ENCODE measurements at places on chromosomes 3 and 15.

GRCh38 chr3:34261001-34261385 is 462.6 kb downstream of the PDCD6IP start:
- no peak for DNase-seq

GRCh38 chr15:93479715-93480114 is 390.7 kb upstream of the RGMA start:
- DNase-seq: no peak

DNA sequence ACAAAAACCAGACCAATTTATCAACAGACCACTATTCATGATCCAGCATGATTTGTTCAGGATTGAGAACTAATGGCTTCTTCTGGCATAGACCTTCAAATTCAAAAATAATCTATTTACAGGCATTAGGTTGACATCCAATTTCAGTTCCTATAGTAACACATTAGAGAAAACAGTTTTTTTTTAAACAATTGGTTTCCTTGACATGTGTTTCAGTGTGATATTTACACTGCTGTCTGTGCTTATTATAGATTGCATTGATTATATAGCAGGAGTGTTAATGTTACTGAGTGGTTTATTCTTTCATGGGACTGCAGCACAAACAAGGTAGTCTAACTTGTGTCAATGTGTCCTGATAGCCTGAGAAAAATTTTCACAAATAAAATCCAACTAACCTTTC is 579.3 kb downstream of the PLOD2 start:
- DNase-seq: no peak

GRCh38 chr15:41241221-41241964 is 10.3 kb downstream of the CHP1 start:
- DNase-seq: no peak

- no peak for DNase-seq
Observed at GRCh38 chr15:39100106-39100660, 480.7 kb upstream of the THBS1 start.

GRCh38 chr15:70276401-70276800 is 178.7 kb upstream of the TLE3 start:
- DNase-seq: no peak

DNA sequence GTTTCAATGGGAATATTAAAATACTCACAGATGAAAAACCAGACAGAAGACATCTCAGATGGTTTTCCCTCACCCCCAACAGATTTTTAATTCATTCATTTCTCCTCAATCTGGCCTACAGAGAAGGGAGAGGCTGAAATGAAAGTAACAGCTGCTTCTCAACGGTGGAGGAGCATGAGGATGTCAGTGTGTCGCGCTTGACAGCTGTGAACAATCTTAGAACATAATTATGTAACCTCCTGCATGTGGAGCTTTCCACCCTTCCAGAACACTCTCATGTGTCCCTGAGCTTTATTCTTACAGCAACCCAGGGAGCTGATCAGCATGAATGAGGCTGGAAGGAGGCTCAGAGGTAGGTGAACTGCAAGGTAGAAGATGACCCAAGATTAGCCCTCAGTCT is 52.7 kb downstream of the MB21D2 start:
- no peak for DNase-seq

DNA sequence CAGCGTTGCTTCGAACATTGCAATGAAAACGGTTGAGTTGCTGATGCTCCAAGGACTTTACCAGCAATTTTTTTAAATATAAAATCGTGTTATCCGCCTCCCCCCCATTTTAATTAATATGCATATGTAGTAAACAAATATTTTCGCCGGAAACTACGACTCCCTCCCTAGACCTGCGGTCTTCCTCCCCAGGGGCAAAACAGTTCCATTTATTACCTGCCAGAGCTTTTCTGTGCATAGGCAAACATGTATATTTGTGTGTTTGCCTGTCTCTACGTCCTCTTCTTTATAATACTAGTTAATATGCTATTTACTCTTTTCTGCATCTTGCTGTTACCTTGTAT is 593 bp upstream of the RSL24D1 start:
- no peak for DNase-seq

- DNase-seq: no peak
Observed at GRCh38 chr3:67580430-67581000, 73.9 kb downstream of the SUCLG2 start.

DNA sequence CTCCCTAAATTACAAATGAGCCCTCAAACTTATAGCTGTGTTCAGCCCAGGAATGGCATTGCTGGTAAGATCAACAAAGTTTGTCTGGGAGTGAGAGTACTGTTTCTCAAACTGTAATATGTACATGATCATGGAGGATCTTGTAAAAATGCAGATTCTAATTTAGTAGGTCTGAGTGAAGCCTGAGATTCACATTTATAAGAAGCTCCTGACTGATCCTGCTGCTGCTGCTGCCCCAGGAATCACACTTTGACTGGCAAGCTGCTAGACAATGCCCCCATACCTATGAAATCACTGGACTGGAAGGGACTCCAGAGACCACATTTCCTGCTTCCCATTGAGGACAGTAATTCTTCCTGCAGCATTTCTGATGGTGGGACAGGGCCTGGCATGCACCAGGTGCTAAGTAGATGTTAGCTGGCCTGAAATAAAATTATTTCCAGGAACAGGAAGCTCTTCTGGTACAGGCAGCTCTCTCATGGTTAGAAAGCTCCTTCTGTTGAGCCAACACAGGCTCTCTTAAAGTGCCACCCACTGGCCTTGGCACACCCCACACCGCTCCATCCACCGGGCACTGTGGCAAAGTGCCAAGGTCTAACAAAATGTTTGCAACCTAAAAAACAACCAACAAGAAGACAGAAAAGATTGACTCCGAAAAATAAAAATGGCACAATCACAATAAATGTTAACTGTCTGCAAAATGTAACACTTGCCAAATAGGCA is 36.7 kb upstream of the ZNF710 start:
- no peak for DNase-seq

DNA sequence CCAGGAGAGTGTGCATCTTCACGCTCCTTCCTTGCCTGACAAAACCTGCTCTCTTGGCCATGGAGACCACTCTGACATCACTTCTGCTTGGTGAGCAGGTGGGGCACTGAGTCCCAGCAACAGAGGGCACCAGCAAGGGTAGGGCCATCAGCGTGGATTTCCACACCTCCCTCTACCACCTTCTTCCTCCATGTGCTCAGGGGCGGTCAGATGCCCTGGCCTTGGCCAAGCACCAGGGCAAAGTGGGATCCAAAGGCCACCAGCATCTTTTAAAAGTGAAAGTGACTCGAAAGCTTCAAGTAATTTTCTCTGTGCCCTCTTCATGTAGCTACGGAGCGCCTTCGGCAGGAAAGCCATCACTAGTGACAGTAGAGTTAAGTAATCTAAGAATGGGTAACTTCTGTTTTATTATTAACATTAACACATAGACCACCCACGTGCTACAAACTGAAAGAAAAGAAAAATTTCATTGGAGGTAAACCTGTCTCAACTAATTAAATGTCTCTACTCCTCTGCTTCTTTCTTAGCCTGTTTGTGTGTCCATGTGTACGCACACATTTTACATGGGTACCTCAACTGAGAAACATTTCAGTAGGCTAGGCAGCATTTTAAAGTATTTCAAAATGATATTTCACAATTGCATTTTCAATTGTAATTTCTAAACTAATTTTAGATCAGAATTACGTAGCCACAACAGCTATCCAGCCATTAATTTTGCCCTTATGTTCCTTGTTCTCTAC is 57.9 kb downstream of the CHSY1 start:
- DNase-seq: no peak

- DNase-seq: no peak
Observed at GRCh38 chr3:161754420-161755053, 257.9 kb downstream of the OTOL1 start.

- no peak for DNase-seq
Observed at GRCh38 chr3:179432021-179432420, 19.2 kb downstream of the GNB4 start.

DNA sequence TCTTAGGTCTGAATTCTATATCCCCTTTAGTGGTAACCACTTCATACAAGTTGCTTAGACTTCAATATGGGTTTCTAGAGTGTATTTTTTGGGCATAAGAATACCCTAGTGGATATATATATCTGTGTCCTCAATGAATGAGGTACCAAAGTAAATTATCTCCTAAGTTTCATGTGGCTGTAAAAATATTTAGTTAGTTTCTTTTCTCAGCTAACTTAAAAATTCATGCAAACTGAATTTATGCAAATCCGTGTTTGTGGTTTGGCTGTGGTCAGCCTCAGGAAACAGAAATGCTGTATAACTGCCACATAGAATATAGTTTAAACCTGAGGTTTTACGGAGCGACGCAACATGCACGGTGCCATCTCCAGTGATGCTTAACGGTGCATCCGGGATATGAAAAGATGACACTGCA is 80.3 kb downstream of the PEX5L start:
- DNase-seq: no peak

DNA sequence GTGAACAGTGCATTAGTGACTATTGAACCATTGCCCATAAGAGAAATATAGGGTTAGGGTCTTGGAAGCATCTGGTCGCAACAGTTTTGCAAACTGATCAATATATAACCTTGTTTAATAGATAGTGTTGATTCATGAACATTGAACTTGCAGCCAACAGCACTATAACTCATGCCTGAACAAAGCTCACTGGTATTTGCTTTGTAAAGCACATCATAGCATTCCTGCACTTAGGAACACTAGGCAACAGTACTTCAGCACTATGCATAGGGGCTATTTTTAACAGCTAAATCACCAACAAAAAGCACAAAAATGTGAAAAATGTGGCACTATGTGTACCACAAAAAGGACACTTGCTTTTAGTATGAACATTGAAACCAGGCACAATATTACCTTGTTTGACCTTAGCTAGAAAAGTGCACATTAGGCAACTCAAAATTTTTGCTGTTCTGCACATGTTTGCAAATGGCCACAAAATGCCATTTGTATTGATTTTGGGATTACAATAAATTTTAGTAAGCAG is 68.0 kb downstream of the OXNAD1 start:
- DNase-seq: no peak

DNA sequence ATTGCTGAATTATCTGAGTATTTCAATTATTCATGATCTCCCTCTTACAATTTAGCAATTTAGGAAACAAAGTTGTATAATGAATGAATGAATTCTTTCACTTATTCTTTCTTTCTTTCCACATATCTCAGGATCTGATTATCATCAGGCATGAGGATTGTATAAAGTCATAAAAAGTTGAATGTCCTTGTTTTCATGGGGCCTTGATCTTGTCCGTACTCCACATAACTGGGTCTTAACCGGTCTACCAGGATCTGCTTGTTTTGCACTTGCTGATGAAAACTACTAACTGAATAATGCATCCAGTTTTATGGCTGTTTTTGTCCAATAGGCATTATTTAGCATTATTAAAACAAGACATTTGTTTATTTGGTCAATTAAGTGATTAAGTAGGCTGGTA is 12.6 kb downstream of the C3orf85 start:
- no peak for DNase-seq

DNA sequence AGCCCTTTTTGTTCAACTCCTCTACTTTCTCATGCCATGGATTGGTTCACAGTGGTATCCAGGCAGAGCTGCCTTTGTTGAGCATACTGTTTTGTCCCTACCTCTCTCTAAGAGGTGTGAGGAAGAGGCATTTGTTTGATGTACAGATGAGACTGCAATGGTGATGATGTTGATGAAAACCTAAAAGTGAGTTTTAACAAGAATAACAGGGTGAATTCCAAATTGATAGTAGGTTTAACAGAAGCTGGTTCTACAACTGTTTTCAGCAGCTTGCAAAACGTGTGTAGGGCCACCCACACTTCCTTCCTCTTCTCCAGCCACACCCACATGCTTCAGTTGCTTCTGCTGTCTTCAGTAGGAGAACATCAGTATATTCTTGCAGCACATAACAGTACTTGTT is 10.2 kb downstream of the SNRK start:
- no peak for DNase-seq

- no peak for DNase-seq
Observed at GRCh38 chr3:187049462-187050101, 89.7 kb downstream of the RPL39L start.

DNA sequence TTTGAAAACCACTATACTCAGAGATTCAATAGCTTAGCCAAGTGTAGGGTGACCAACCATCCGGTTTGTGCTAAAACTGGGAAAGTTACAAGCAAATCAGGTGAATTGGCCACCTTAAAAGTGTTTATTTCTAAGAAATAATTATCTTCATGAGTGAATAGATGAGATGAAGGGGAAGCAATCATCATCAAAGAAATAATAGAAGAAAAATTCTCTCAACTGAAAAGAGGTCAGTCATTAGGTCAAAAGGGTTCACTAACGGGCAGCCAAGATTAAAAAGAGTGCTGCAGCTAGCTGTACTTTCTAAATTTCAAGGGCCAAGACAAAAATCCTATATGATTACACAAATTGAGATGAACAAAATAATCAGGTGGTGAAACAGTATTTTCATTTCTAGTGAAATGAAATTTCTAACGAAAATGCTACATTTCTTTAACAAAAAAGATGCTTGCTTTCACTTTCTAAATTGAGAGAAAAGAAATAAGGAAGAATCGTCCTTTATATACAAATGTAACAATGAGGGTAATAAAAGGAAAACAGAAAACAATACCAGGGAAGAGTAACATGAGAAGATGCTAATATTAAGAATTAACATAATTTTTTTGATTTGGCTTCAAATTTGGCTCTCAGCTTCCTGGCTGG is 34.7 kb upstream of the TSC22D2 start:
- no peak for DNase-seq

DNA sequence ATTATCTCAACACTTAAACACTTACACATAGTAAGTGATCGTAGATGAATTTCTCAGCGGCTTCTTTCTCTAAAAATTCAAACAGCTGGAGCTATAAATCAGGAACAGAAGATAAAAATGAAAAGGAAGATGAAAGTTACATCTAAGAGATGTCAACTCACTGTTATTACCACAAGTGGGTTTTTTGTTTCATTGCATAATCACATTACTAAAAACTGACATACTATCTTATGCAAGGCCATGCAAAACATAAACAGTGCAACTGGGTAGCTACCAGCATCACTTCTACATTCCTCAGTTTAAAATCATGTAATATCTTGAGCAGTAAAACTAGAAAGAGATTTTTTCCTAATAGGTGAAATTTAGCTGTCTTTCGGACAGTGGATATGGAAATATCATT is 14.9 kb downstream of the MINDY4B start:
- no peak for DNase-seq

GRCh38 chr3:181134873-181135272 is 145.3 kb upstream of the DNAJC19 start:
- DNase-seq: no peak

- peak; percentile 29 for DNase-seq
Observed at GRCh38 chr3:15498431-15499214, 22.9 kb downstream of the COLQ start.

GRCh38 chr3:148883163-148883562 is 18.1 kb downstream of the CPA3 start:
- DNase-seq: no peak

- DNase-seq: no peak
Observed at GRCh38 chr15:78212546-78213424, 21.6 kb downstream of the ACSBG1 start.

GRCh38 chr3:125186261-125186787 is 26.2 kb downstream of the SLC12A8 start:
- no peak for DNase-seq
